ENCODE measurements at places on chromosomes 5 and 9.

GRCh38 chr5:28523888-28524635 is 1485.7 kb upstream of the CDH9 start:
- peak; percentile 14 for DNase-seq

- no peak for DNase-seq
Observed at GRCh38 chr9:123020796-123021195, 12.7 kb upstream of the GPR21 start.

DNA sequence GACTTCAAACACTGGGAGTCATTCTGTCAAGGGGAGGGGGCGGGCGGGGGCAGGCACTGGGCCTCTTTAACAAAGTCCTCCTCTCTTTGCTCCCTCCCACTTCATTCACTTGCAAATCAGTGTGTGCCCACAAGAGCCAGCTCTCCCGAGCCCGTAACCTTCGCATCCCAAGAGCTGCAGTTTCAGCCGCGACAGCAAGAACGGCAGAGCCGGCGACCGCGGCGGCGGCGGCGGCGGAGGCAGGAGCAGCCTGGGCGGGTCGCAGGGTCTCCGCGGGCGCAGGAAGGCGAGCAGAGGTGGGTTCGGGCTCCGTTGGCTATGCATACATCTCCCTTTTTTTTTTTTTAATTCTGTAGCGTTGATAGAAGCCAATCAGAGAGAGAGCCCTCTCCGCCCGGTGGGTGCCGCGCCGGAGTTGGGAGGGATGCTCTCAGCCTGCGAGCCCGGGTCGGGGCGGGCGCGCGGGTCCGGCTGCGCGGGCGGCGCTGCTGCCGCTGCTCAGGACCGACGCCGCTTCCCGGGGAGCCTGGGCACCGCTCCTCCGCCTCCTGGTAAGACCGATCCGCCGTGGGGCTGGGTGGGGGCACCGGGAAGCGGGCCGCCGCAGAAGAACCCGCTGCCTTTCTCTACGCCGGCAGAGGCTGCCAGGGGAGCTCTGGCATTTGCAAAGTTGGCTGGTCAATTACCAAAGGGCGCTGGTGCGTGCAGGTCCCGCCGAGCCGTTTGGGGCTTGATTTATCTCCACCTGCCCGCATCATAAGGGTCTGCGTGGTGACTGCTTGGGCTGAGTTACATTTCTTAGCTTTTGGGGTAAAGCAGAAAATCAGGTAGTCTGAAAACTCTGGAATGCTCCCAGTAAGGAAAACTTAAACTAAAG is at the start of gene CDH6:
CDH6 (plus strand) TSS at position 96 of the 877 bp plus-strand sequence. CDS start 73,788 bp downstream, outside the sequence.
- no peak for DNase-seq

- no peak for DNase-seq
Observed at GRCh38 chr5:82662340-82662739, 384.2 kb upstream of the RPS23 start.

DNA sequence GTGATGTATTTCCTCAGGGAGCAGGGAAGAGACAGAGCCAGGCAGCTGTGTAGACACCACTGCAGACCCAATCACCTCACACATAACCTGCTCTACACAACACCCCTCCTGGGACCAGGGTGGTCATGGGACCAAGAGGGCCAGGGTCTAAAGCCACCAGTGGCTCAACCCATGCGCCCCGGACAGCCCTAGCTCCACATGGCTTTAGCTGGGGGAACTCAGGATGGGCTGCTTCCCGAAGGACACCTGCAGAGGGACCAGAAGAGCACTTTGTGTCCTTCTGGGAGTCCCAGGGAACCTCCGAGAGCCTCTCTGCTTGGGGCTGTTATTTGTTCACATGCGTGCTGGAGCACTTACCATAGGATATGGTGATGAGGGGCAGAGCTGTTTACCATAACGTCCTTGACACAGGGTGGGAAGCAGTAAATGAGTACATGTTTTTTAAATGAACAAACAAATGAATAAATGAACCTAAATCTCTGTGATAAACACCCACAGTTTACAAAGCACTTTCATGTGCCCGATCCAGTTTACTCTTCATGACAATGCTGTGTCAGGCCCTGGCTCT is 12.3 kb downstream of the SEPTIN8 start:
- DNase-seq, result no peak

DNA sequence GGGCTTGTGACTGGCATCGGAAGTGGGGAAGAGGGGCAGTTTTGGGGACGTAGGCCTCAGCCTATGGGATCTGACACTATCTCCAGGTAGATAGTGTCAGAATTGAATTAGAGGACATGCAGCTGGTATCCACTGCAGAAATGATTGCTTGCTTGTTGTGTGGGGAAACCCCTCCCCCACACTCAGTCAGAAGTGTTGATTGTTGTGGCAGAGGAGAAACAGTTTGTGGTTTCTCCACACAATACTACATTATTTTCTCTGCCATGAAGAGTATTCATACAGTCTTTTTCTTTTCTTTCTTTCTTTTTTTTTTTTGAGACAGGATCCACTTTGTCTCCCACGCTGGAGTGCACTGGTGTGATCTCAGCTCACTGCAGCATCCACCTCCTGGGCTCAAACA is 113.9 kb downstream of the ARRDC3 start:
- DNase-seq, result no peak

DNA sequence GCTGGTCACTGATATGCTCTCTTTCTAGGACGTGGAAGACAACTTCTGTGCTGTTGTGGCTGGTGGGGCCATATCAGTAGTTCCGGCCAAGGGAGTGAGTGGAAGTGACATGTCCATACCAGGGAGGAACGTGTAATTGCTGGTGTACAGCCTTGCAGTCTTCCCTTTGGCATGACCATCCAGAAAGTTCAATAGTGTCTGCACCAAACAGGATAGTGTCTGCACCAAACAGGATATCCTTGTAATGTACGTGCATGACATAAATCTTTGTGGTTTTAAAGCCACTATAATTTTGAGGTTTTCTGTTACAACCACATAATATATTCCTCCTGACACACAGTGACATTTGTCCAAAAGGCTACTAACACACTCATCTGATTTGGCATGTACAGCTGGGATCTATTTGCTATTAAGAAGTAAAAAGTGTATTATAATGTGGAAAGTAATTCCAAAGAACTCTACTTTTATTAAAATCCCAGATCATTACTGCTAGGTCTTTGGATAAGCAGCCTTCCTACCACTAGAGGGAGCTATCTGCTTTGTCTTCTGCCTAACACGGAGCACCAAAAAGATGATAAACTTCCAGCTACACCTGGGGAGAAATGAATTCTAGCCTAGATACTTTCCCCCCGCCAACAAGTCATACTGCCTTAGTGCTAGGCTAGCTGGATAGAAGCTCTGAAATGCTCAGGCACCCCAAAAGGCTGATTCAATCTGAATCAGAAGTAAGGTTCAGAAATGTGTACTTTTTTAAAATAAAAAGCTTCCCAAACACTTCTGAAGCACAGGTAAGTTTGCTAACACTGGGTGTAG is 52.7 kb downstream of the RNF145 start:
- DNase-seq, result peak; percentile 60

DNA sequence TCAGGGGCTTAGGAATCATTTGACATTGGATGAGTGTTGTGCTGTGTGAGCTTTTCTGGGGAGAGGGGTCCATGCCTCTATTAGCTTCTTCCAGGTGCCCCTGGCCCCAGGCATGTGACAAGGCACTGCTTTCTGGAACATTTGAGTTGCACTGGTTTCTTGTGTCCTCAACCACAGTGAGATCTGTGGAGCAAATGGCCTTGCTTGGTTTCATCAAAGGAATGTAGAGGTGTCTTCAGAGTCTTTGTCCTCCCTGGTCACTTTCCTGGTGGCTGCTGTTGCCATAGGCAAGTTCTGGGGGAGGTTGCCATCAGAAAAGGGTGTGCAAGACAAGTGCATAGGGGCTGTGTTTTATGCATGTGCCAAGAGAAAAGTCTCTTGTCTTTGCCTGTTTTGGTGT is 157.5 kb downstream of the MACROH2A1 start:
- no peak for DNase-seq

DNA sequence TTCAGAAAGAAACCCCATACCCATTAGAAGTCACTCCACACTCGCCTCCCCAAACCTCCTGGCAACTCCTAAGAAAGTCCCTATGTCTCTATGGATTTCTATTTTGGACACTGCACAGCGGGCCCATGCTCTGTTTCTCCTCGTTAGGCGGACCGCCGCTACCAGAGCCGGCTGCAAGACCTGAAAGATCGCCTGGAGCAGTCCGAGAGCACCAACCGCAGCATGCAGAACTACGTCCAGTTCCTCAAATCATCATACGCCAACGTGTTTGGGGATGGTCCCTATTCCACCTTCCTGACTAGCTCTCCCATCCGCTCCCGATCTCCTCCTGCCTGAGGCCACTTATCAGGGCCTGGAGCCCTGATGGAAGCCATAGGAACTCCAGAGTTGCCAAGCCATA is 4.6 kb upstream of the GLE1 start:
- DNase-seq, result no peak

GRCh38 chr9:20353524-20353923 is 268.8 kb downstream of the MLLT3 start:
- no peak for DNase-seq

- no peak for DNase-seq
Observed at GRCh38 chr9:136401173-136401922, 1.4 kb upstream of the SNAPC4 start.

DNA sequence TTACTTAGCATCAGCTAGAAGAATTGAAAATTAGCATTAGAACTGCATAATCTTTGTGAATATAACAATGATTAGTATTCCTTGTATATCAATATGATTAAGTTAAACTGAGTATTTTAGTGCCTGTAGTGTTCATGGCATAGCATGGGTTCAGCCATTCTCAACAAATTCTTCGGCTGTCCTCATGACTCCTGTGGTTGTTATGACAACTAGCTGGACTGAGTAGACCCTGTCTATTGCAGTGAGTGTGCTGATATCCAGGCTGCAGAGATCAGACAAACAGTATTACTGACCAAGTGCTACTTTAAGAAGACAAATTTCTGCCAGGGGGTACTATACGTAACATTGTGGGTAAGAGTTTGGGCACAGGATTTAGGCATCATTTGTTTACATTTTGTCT is 125.9 kb downstream of the NUDT12 start:
- no peak for DNase-seq

- no peak for DNase-seq
Observed at GRCh38 chr5:180832638-180833068, 28.4 kb downstream of the ZFP62 start.

DNA sequence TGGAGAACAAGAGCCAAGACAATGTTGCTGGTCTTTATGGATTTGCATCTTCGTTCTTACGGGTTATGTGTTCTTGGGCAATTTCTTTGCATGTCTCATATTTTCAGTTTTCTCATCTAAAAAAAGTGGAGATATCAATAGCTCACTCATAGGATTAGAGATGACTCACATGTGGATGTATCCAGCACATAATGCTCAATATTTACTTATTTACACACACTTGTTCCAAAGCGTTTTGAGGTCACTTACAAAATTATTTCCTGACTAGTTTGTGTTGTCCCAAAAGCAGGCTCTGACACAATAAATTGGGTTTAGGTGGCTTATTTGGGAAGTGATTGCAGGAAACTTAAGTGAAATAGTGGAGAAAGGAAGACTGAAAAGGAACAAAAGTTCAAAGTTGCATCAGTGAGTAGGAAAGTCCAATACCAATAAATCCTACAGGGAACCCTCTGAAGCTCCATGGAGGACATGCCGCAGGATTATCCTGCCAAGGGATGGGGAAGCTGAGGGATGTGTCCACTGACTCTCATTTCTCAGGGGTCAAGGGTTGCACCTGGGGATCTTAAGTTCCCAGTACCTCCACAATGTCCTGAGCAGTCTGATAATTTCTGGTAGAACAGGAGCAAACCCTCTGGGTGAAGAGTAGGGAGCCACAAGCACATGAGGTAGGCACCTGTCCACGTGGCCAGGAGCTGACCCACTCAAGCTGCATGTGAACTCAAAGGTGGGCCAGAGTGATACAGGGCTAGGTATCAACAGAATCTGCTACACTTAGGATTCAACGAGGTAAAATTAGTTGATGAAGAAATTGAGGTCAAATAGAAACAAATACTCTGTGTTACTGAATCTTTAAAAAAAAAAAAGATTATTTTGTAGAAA is 37.4 kb upstream of the SLC44A1 start:
- DNase-seq, result peak; percentile 54

DNA sequence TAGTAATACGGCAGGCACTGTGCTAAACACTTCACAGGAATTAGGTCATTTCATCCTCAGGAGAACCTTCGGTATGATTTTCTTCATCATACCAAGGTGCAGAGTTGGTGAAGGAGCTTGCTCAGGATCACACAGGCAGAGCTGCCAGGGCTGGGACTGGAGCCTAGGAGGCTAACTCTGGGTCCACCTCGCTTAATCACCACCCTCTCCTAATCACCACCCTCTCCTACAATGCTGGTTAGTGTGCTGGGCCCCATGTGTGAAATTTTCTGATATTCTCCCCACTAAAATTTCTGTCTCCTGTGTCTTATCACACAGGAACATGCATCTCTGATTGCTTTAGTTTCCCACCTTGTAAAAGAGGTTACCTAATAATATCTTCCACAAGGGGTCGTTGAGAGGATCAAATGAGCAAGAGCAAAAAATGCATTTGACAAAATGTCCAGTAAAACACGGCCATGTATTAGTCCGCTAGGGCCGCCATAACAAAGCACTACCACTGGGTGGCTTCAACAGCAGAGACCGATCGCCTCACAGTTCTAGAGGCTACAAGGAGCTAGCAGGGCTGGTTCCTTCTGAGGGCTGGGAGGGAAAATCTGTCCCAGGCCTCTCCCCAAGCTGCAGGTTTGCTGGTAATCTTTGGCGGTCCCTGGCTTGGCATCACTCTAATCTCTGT is 128.2 kb upstream of the NFIB start:
- no peak for DNase-seq

DNA sequence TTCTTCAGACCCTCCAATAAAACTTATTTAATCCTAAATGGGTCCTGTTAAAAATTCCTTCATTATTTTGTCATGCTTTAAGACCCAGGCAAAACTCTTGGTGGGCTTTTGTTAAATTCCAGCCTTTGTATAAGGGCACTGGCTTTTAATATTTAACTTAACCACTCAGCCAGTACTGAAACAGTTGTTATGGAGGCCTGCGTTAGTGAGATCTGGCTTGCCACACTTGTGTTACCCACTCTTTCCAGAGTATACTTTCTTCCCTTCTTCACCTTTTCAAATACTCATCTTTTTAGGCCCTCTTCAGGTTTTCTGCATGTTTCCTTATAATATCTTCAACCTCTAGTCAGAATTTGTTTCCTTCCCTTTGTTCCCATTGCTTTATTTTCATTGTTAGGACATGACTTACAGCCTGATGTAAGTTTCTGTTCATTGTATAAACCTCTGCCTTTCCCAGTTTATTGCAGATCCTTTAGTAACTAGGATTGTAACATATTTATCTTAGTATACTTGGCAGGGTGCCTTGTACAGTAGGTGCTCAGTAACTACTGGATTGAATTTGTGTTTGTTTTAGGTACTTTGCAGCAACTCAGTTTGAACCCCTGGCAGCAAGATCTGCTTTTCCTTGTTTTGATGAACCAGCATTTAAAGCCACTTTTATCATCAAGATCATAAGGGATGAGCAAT is 48.8 kb downstream of the LNPEP start:
- no peak for DNase-seq
